ENCODE measurements at places on chromosomes 1 and 21. TPM values are rescaled to one million over a fixed set of nuclear protein-coding genes. Genes with fewer than 3 reads are reported as not detected.
A peak's percentile ranks its signal among the peaks of the same experiment; 100 is the strongest.

The BSND gene
- not detected for total RNA-seq

DNA sequence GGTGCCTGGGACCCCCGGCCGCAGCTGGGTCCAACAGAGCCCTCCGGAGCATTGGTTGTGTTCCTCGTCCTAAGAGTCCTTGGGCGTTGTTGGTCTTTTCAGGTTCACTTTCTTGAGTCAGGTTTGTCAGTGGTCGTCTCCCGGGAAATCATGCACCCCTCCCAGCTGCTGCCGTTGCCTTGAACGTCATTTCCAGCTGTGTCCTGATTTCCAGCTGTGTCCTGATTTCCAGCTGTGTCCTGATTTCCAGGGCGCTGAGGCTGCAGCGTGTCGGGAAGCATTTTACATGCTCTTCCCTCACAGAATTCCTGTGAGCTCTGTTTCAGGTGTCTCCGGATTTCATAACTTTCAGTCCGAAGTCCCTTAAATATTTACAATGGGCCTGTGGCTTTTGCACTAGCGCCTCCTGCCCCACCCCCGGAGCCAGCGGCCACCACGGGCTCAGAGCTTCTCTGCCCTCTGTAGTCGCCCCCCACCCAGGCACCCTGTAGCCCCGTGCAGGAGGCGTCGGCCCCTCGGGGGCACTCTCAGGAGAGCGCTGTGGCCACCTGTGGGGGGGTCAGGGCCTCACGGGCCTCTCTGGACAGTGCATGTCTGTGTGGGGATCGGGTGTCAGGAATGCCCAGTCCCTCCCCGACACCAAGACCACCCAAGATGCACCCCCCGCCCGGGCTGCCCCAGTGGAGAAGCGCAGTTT is 66.7 kb downstream of the COL18A1 start:
- DNase-seq, result peak; percentile 58

The ZNF648 gene
- not detected for total RNA-seq

The FHAD1 gene
- 2.7 TPM for total RNA-seq

- peak; percentile 90 for DNase-seq
Observed at GRCh38 chr21:15065392-15066122, 757 bp upstream of the NRIP1 start.

The PGLYRP4 gene
- total RNA-seq, result not detected

All from aorta (tissue), 5 donors.